ENCODE measurements at places on chromosomes 6 and 20.

DNA sequence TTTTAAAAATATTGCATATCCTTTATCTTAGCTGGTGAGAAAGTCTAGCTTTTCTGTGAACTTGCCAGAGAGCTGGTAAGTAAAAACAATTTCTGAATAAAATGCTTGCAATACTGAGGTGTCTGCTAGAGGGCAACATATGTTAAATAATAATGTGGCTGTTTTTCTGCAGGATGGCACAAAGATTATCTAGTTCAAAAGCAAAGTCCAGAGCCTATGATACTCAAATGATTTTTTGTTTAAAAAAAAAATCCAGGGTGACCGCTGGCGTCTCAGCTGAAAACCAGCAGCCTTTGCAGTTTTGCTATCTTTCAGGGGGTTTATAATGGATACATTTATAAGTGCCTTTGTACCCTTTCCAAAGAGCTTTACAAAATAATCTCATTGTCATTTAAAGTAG lies 194.9 kb downstream of the PHACTR1 start:
- DNase-seq: no peak

GRCh38 chr20:25236450-25237304 lies 11.2 kb upstream of the PYGB start:
- no peak for DNase-seq

GRCh38 chr6:136685540-136686108 lies 106.7 kb downstream of the MAP3K5 start:
- no peak for DNase-seq

DNA sequence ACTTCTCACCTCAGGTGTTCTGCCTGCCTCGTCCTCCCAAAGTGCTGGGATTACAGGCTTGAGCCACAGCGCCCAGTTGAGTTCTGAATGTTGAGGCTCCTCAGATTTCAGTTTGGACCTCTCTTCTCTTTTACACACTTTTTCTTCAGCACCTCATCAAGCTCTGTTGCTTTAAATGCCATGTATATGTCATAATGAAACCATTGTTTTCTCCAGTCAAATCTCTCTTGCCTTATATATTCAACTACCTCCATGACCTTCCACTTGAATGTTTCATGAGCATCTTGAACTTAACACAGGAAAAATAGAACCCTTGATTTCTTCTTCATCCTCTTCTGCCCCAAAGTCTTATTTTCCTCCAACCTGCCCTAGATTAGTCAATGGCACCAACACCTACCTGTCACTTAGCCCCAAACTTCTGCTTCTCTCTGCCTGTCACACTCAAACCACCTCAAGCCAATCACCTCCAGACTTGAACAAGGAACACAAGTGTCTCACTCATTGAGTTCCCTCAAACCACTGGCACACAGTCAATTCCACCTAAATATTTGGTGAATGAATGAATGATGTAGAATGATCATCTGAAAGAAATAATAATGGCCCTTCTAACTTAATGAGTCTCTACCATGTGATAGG lies 161.0 kb upstream of the SGK1 start:
- no peak for DNase-seq

DNA sequence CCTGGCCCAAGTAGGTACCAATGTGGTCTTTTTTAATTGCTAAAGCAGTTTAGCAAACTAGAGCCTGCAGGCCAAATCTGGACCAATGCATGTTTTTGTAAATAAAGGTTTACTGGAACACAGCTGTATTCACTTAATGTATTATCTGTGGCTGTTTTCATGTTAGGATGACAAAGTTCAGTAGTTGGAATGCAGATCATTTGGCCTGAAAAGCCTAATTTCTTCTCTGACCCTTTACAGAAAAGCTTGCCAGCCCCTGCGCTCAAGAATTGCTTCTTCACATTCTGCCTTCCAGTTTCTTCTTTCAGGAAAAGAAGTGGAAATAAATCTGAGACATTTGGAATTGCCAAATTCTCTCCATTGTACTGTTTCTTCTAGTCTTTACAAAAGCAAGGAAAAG lies 90.0 kb upstream of the MC3R start:
- no peak for DNase-seq

- DNase-seq: peak; percentile 76
Observed at GRCh38 chr20:15339264-15339663, 1001.9 kb upstream of the FLRT3 start.

GRCh38 chr6:98840385-98840784 lies 6.0 kb downstream of the POU3F2 start:
- DNase-seq: no peak

- DNase-seq: no peak
Observed at GRCh38 chr6:148316308-148316707, 26.3 kb upstream of the SASH1 start.

DNA sequence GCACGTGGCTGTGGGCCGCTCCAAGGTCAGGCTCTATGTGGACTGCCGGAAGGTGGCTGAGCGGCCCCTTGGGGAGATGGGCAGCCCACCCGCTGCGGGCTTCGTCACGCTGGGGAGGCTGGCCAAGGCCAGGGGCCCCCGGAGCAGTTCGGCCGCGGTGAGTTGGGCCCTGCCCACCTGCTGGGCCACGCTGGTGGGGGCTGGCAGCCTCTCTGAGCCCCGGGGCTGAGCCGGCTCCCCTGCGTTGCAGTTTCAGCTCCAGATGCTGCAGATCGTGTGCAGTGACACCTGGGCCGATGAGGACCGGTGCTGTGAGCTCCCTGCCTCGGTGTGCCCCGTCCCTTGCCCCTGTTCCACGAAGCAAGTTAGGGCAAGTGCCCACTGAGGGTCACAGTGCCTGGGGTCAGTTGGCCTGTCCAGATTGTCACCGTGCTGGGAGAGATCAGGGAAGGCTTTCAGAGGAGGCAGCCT lies 27.1 kb downstream of the COL20A1 start:
- peak; percentile 77 for DNase-seq

DNA sequence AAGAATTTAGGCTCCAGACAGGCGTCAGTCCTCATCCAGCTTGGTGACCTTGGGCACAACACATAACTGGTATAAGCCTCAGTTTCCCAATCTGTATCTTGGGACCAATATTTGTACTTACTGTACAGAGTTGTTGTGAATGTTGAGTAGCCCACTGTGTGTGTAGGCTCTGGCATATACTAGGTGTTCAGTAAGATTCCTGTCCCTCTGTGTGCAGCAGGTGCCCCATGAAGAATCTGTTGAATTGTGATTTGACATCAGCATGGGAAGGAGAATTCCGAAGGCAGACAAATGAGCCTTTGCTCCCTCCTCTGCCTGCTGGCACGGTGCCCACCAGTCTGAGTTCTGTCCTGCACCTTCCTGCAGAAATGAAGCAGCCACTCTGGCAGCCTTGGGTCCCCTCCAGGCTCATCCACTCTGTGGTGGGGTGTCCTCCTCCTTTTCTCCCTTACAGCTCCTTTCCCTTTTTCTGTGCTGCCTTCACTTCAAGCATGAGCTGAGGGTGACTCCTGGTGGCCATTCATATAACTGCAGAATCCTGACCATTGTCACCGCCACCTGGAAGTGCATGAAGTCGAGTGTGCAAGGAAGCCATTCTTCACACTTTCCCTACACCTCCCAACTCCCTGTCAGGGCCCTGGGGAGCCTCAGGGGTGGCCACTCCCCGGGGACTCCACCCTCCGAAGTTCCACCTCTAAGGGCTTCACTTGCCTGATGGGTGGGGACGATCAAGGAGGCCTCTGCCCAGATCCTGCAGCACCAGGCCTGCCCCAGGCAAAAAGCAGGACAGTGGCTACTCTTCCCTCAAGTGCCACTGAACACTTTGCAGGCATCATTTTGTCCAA lies 48.2 kb downstream of the MRPL14 start:
- DNase-seq: peak; percentile 53

GRCh38 chr6:3305216-3305565 lies 46.4 kb downstream of the PSMG4 start:
- DNase-seq: no peak

DNA sequence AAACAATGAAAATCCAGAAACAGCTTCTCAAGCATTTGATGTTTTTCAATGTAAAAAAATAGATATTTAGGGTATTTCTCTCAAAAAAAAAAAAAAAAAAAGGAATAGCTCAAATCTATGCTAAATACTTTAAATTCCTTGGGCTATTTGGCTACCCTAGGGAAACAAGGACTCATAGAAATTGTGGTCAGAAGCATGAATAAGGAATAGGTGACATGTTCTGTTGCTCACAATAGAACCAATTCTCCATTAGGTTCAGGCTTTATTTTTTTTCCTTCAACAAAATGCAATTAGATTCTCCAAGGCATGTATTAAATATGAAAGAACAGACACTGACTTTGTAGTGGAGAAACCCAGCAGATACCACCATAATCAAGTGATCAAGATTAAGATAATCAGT lies 904.3 kb upstream of the FLRT3 start:
- no peak for DNase-seq

DNA sequence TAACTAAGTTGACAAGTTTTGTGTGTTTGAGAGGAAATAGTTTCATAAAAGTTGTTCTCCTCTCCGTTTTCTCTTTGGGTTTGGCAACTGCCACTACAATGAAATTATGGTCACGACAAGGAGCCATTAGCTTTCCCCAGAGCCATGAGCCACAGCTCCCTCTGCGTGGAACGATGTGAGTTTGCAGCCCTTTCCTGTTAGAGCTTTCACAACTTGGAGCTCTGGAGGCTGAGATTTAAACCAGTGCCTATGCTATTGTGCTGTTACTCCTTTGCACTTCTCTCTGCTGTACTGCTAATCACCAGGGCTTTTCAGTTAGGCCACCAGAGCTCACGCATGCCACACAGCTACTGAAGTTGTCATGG lies 29.3 kb upstream of the TXNDC5 start:
- no peak for DNase-seq

DNA sequence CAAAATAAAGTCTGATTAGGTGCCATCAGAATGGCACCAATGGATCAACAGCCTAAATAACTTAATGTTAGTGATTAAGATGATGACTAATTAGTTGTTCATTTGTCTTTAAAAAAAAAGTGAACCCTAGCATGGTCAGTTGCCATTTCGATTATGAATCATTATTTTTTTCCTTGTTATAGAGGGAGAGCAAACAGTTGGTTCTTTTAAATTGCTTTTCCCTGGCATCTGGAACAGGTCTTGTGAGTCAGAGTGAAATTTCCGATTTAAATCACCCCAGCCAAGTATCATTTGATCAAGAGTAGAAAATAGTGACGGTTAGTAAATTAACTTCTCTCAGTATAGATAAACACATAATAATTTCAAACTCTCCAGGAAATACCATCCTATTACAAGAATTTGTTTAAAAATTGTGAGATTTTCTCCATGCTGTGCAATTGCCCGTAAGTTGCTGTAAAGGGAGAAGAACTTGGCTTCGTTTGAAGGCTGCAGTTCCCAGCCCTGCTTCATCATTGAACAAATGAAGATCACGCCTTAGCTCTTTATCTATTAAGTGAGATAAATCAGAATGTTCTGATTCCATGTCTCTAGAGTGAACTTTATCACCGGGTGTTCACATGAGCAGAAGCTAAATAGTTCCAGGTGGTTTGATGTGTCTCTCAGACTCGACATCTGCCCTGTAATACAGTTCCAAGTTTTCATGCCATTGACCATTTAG lies 741.3 kb downstream of the DOK5 start:
- no peak for DNase-seq

- DNase-seq: peak; percentile 64
Observed at GRCh38 chr20:33209789-33210188, 7.4 kb upstream of the BPIFA3 start.

DNA sequence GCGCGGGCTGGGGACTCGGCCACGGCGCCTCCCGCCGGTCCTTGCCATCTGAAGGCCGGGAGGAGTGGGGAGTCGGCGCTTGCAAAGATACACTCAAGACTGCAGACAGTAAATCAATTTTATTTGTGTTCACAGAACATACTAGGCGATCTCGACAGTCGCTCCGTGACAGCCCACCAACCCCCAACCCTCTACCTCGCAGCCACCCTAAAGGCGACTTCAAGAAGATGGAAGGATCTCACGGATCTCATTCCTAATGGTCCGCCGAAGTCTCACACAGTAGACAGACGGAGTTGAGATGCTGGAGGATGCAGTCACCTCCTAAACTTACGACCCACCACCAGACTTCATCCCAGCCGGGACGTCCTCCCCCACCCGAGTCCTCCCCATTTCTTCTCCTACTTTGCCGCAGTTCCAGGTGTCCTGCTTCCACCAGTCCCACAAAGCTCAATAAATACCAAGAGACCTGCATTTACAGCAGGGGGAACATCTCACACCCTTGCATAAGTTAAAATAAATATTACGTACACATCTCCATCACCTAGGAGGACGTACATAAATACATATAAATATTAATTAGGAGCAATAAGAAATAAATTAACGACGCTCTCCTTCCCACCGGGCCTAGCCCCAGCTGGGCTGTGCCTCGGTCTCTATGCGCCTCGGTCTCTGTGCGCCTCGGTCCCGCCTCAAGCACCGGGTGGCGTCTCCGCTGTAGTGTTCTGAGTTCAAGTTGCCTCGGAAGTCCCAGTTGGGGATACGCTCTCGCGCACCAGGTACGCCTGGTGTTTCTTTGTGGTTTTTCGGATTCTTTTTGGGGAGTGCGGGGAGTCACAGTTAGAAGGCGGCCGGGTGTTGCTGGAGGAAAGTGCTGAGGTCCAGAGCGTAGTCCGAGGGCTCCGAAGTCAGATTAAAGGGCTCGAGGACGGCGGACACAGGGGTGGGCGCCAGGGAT lies 889 bp upstream of the FLOT1 start:
- DNase-seq: no peak

DNA sequence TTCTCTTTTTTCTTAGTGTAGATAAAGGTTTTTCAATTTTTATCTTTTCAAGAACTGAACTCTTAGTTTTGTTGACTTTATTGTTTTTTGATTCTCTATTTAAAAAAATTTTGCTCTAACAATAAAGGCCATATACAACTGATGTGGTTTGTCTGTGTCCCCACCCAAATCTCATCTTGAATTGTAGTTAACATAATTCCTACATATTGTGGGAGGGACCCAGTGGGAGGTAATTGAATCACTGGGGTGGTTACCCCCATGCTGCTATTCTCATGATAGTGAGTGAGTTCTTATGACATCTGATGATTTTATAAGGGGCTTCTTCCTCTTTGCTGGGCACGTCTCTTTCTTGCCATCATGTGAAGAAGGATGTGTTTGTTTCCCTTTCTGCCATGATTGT lies 199.8 kb downstream of the DHX35 start:
- DNase-seq: no peak

- DNase-seq: no peak
Observed at GRCh38 chr20:38776363-38776762, 28.1 kb downstream of the ACTR5 start.

DNA sequence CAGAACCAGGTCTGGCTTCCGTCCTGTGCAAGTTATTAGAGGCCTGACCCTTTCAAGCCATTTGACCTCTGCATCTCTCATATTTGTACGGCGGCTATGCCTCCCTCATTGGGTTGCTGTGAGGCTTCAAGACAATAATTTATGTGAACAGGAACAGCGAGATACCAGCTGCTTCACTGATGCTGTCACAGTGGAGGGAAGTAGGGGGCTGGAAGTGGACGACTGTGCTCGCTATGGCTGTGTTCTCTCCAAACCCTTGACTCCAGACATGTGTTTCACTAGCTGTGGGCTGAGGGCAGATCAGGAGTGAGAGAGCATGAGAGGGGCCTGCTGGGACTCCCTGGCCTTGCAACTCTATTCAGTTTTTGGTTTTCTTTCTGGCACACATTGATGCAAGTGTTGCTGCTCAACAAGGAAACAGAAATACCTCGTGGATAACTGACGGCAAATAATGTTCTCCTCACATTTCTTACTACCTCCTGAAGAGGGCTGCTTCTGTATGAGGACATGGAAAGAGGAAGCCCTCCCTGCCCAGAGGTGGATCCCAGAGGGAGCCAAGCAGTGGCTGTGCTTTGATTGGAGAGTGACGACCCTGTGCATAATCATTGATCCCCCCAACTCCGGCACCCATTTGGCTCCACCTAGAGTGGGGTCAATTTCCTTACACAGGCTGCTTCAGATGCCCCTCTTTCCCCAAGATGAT lies 34.7 kb upstream of the SCP2D1 start:
- DNase-seq: no peak

Measured in posterior cingulate gyrus (tissue), 11 donors.